Stimulated activated CD4-positive, alpha-beta T cell treated with anti-CD3 and anti-CD28 coated beads, Interleukin-12 subunit alpha, Interleukin-12 subunit beta, amount 100 ng/mL, for 4 hours (primary cell): ENCODE measurements at places on chromosomes 1 and 21.

DNA sequence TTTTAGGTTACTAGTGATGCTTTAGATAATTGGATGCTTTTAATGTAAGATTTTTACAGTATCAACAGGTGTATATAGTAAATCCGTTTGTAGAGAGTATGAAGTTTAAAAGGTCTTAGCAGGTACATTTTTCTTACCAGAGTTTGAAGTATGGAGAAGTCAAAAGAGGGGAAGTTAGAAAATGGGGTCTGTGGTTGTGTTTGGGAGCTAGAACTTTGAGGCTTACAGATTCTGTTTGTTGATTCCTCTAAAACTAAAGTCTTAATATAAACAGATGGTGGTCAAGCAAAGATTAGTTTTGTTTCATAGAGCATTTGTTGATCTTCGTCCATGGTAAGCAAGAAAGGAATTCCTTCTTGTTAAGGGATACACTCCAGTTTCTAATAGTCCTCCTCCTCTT is 35.8 kb downstream of the CDC42 start:
- no peak for DNase-seq

- no peak for DNase-seq
Measured at GRCh38 chr21:25721987-25722386, 12.7 kb downstream of the ATP5PF start.

- DNase-seq: no peak
Measured at GRCh38 chr21:37916310-37917051, at the start of gene KCNJ6. TSS of gene KCNJ6 (minus strand) at chr21:37916457. CDS start at chr21:37840682, 75,775 bp downstream.

GRCh38 chr21:41086569-41086968 is 81.4 kb upstream of the BACE2 start:
- no peak for DNase-seq

GRCh38 chr1:209397910-209398309 is 185.6 kb upstream of the CAMK1G start:
- no peak for DNase-seq

DNA sequence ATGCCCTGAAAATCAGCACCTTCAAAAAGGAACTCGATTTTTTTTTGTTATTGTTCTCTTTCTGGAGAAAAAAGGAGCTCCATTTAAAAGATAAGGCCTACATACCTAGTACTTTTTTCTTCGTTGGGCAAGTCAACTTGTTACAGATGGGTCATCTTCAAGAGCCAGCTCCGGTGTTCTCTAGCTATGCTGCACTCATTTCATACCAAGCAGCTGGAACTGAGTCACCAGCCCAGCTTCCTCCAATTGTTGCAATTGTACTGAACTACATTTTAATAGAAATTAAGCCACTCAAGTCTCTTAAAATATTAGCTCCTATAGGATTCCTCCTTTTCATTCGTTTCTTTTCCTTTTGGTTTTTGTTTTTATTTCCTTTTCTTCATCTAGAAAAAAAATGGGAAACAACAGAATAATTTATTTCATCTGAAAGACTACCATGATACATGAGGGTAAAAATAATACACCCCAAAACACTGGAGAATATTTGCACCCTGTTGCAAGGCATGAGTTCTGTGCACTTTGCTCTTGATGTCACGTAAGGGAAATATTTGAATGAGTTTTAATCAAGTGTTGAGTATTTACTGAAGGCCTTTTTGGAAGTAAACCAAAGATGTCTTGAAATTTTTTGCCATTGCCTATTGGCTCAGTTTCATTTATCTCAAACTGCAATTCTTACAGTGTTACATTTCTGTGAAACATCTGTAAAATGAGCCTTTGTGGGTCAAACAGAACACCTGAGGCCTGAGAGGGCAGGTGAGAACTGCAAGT is 60.5 kb downstream of the CLIC4 start:
- no peak for DNase-seq
